Sigmoid colon (tissue), 7 donors: ENCODE measurements at places on chromosomes 2 and 18. TPM values are rescaled to one million over a fixed set of nuclear protein-coding genes. Genes with fewer than 3 reads are reported as not detected.

The RNF125 gene
- polyA plus RNA-seq: 4.8 TPM

The KCNIP3 gene
- polyA plus RNA-seq: 1.8 TPM

The RGPD4 gene
- polyA plus RNA-seq: not detected

The HOXD3 gene
- 1.4 TPM for polyA plus RNA-seq

The LIMS4 gene
- polyA plus RNA-seq: not detected

The CD8A gene
- 15.5 TPM for polyA plus RNA-seq

The ACMSD gene
- polyA plus RNA-seq: not detected

The UGT1A3 gene
- 0.36 TPM for polyA plus RNA-seq

The CD207 gene
- polyA plus RNA-seq: 0.06 TPM

The DQX1 gene
- 7.2 TPM for polyA plus RNA-seq

The ALPP gene
- polyA plus RNA-seq: 0.03 TPM

The ITSN2 gene
- 27.0 TPM for polyA plus RNA-seq

The FAP gene
- polyA plus RNA-seq: not detected

The MARCO gene
- 5.4 TPM for polyA plus RNA-seq

The METTL5 gene
- 47.8 TPM for polyA plus RNA-seq
